ENCODE measurements at places on chromosomes 3 and 15.
A peak's percentile ranks its signal among the peaks of the same experiment; 100 is the strongest.

DNA sequence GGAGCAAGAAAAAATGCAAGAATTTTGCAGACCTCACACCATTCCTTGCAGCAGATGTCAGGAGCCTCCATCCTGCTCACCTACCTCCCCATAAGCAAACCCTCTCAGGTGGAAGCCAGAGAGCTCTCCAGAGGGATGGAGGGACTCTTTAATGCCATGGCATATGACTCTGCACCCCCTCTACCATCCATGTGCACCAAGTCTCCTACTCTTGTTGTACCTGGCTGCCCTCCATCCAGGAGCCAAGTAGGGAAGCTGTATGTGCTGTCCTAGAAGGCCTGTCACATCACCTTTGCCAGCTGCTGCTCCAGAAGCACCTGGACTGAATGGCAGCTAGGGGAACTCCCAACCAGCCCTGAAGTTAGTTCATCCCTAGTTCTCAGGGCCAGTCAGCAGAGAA lies 38.5 kb upstream of the PRR20G start:
- no peak for DNase-seq

GRCh38 chr3:61956236-61956635 lies 394.9 kb downstream of the PTPRG start:
- no peak for DNase-seq

DNA sequence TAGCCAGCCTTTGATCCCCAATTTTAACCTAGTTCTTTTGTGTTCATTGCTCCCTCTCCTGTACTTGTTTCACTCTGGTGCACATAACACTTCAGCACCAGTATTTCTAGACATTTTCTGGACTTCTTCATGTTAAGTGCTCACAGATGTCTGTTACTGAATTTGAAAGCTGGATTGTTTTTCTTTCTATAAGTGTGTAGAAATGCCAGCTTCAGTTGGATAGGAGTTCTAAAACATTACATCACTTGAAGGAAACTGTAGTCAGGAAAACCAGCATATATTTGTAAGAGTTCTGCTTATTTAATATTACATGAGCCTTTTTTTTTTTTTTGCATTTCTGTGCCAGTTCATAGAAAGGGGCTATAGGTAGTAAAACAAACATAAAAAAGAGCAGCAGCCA lies 21.6 kb downstream of the QTRT2 start:
- DNase-seq: no peak

GRCh38 chr3:134371542-134372324 lies 2.5 kb downstream of the AMOTL2 start:
- no peak for DNase-seq

DNA sequence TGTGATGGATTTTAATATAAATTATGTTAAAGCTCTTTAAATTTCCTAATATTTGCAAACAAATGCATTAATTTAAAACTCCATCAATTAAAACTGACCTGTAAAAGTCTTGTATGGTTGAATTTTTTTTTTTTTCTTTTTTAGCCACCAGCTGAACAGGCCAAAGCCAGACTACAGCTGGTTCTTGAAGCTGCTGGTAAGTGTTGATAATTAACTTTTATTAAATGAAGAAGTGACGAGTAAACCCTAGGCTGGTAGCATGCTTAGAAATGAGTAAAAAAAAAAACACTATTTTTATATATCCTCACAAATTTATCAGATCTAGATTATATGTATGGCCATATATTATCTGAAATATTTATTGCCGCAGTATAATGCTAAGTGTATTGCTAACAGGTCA lies 216.3 kb upstream of the MLF1 start:
- DNase-seq: no peak

DNA sequence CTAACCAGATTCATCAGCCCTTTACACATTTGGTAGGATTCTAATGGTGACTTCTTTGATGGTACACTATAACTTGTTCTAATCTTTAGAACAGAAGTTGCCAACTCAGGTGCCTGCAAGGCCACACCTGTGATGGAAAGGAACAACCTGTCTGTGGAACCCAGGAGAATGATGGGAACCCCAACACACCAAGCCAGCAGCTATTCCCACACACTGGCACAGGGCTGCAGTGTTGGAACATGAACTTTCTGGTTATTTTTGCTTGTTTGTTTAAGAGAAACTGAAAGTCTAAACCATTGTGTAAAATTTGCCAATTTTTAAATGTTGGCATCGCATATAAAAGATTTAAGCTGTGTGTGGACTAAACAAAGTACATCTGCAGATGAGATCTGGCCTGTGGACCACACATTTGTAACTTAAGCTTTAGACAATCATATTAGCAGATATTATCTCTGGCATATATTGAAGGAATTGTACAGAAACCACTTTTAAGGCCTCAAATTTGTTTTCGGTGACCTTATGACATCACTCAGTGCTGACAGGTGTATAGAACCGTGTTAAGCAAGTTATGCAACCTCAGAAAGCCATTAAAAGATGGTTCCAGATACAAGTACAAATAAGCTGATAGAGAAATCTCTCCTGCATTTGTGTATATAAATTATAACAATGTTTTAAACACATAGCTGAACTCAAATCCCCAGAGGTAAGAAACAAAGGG lies 242.9 kb downstream of the SLC9A9 start:
- DNase-seq: no peak

GRCh38 chr3:159163656-159164055 lies 361.8 kb downstream of the MFSD1 start:
- no peak for DNase-seq

GRCh38 chr15:96408591-96409183 lies 78.2 kb downstream of the NR2F2 start:
- no peak for DNase-seq

- no peak for DNase-seq
Measured at GRCh38 chr15:39931615-39932014, 2.3 kb upstream of the EIF2AK4 start.

- DNase-seq: no peak
Measured at GRCh38 chr3:14283813-14284438, 105.3 kb downstream of the LSM3 start.

GRCh38 chr3:101195951-101196713 lies 124.2 kb downstream of the IMPG2 start:
- peak; percentile 73 for DNase-seq

DNA sequence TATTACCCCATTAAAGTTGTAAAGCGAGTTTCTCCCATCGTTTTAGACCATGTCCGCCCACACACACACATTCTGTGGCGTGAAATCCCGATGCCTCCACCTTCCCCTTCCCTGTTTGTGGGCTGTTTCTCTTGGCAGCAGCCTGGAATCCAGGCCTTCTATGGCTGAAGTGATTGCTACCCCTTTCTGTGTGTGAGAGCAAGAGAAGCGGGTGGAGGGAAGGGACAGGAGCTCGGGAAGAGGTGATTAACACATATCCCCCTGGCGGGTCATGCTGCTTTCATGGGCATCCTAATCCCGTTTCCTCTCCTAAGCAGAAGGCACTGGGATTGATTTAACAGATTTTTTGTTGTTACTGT lies 283.8 kb upstream of the RGMA start:
- no peak for DNase-seq

DNA sequence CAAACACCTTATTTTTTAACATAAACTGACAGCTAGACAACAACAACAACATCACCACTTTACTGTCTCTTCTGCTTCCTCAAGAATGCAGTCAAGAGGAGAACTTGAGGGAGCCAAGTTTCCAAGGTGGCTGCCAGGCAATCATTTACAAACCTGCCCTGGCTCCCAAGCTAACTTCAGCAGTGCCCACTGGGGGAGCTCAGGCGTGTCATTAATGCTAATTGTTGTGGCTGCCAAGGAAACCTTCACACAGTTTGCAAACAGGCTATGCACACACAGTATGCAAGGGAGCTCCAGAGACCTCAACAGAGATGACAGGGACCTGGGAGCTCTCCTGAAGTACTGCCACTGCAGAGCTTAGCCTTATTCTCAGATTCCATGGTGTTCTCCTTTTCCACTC lies 2.1 kb downstream of the DZIP1L start:
- DNase-seq: no peak

GRCh38 chr3:149378478-149379309 lies 1.2 kb upstream of the TM4SF1 start:
- DNase-seq: no peak

DNA sequence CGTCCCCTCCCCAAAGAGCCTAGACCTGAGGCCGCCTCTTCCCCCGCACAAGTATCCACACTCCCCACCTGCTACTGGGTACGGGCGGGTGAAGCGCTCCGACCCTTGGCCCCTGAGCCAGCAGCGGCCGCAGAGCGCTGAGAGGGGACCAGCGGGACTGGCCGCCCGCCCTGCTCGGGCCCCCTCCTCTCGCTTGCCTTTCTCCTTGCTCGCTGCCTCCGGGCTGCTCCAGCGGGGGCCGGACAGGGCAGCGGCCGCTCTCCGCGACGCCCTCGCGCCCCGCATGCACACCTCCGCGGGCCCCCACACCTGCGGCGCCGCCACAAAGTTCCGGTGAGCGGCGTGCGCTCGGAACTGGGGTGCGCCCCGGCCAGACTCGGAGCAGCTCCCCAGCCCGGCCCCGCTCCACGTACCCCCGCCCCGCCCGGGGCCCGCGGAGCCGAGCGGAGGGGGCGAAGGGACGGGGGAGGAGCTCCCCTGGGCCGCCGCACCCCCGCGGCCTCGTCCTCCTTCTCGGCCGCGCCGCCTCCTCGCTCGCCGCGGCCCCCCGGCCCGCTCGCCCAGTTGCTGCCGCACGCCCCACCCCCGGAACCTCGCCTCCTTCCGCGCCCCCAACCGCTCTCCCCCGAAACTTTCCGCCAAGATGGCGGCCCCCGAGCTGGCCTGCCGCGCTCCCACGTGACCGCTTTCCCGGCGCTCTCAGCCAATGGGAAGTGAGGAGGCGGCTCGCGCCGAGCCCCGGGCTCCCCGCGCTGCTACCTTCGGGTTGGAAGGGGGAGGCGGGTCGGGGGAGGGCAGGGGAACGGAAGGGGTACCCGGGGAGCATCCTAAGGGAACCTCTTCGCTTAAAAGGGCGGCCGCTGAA lies 704 bp downstream of the DLG1 start:
- DNase-seq: peak; percentile 95

DNA sequence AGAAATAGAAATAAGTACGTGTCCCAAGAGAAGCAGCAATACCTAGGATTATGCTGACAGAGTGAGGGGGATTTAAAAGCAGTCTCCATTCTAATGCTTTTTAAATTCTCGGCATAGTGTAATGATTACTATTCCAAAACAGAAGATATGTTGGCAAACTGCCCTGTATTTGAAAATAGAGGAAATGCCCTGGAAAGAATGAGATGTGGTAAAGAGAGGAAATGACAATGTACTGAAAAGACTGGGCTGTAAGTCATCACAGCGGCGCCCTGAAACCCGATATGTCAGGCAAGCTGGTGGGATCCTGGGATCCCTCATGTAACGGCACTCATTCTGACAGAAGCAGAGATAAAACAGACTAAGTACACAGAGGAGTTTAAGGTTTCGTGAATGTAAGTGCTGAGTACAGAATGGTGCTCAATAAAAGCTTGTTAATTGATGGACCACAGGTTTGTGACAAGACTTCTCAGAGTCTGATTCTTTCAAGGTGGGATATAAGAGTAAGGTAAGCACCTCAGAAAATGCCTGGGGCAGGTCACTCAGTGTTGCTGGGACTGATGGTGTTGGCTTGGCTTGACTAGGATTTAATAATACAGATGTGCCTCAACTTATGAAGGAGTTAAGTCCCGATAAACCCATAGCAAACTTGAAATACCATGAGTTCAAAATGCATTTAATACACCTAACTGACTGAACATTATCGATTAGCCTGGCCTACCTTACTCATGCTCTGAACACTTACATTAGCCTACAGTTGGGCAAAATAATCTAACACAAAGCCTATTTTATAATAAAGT lies 91.4 kb downstream of the NFKBIZ start:
- DNase-seq: no peak

GRCh38 chr15:41689834-41690233 lies 29.6 kb downstream of the MGA start:
- no peak for DNase-seq

DNA sequence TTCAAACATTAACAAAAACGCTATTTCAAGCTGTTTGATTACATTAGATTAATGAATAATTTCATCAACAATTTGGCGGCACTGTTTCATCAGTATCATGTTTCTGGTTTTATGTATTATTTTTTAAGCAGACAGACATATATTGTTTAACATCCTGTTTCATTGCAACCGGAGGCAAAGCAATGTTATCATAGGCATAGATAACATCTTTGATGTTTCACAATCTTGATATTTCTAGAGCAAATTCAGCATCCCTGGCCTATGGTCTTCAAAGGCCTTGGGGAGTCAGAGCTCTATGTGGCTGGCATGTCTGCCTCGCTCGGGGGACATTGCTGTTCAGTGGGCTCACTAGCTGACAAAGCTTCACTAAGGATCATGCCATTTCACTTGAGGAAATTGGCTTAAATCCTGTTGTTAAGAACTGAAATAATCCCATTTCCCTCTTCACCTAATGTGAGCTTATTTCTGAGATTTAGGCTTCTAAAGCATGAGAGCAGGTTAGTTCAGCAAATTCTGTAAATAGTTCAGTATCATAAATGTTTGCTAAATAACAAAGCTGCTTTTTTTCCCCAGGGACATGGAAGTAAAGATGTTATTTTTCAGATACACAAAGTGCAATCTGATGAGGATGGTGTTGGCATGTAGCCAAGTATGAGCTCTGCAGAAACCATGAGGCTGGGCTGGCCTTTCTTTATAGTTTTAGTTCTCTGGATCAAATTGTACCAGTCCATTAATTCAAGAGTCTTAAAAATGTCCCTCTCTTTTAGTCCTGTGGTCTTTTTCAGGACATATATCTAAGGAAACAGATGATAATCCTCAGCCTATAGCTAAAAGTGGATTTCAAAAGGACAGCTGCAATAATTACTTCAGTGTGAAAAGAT lies 941.4 kb downstream of the PLOD2 start:
- no peak for DNase-seq

DNA sequence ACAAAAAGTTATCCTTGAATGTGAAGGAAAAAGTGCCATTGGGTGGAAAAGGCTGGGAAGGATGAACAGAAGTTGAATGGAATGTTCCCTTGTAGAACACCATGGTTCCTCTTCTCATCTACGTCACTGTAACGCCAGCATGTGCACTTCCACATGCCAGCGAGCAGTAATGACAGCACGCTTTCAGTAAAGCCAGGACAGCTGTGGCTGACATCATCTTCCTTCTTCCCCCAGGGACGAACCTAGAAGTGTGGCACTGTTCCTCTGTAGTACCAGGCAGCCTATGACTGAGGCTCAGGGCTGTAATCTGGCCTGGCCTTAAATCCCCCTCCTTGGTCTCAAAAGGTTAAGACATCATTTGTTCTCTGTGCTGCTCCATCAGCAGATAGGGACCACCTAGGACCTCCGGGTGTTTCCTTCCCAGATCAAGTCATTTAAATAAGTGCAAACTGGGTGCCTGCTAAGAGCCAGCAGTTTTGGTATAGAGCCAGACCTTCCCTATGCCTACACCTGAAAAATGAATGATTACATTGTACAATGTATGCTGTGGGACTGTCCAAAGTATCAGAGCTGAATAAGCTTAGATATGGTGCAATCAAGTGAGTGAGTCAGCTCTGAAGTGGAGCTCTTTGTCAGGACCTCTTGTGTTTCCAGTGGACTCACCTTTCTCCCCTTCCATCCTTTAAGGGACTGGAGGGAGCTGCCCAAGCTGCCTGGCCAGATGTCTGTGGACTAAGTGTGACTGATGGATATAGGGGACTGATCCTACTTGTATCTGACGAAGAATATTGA lies 5.6 kb upstream of the SRPRB start:
- DNase-seq: no peak

GRCh38 chr3:73141525-73141924 lies 80.1 kb downstream of the EBLN2 start:
- DNase-seq: no peak

All from MM.1S (cell line).